Esophagus squamous epithelium (tissue), 5 donors: ENCODE measurements at places on chromosomes 1 and 21.

GRCh38 chr21:36610935-36611334, 88.0 kb upstream of the SIM2 start:
- DNase-seq, result no peak

GRCh38 chr1:248590055-248590454, 7.4 kb downstream of the OR2T10 start:
- no peak for DNase-seq

GRCh38 chr21:38664841-38665240, 140.9 kb upstream of the ETS2 start:
- no peak for DNase-seq

GRCh38 chr1:10399444-10399941, 629 bp downstream of the PGD start:
- DNase-seq, result no peak

DNA sequence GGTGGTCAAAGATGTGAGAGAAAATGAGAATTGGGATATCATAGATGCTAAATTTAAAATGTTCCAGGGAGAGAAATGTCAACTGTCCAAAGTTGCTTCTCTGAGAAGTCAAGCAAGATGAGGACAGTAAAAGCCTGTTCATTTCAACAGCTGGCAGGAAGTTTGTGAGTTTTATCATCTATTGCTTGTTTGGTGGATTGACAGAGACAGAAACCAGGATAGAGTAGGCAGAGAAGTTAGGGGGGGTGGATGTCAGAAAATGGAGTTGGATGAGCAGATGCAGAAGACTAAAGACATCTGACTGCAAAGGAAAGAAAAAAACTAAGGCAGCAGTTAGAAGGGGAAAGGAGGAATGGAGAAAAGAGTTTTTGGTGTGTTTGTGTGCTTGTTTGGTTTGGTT, 78.4 kb downstream of the AK5 start:
- DNase-seq, result no peak

DNA sequence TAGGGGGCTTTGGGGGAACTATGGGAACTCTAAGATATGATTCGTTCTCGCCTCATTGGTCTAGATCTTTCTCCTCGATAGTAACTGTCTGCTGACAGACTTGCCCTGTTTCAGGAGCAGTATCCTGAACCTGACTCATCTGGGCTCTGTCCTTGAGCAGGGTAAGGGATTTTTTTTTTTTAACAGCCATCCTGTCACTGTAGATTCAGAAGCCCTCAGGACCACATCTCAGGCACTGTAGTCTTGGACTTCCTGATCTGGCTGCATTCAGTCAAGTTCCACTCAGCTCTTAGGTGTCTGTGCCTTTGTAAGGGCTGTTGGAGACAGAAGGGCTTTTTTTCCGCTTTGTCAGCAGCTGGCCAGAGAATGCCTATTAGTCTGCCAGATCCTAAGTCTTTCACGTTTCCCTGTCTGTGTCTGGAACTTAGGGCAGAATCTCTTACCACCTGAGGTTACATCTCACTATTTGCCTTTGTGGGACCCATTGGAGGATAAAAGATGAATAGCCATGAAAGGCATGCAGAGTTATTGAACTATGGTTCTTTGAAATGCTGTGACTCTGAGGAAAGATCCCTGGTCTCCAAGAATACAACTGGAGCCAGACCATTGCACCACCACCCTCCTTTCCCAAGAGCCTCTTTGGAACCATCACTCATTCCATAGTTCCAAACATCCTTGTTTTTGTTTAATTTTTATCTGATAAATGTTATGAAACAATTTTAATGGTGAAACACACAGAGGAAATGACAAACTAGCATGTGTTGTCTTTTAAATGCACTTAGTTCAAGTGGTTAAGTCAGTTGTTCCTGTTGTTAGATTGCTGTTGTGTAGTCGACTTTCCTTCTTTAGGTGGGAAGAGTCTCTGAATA, 49.7 kb upstream of the MACF1 start:
- DNase-seq, result no peak

- DNase-seq, result no peak
Measured at GRCh38 chr1:147781056-147781471, 20.7 kb upstream of the GJA5 start.

DNA sequence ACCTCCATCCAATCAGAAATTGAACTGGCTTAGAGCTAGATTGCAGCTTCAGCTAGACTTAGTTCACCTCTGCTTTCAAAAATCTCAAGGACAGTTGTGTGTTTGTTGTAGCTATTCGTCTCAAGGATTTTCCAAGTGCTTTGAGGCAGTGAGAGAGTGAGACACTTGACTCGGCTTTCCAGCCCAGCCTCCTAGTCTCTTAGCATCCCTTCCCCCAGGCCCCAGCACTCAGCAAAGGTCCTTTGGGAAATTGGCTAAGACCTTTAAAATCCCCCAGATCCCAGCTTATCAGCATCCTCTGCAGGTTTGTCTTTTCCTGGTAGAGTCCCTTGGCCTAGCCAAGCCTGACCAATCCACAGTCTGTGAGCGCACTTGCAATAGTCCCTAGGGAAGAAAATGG, 47.9 kb upstream of the PROX1 start:
- DNase-seq, result no peak

DNA sequence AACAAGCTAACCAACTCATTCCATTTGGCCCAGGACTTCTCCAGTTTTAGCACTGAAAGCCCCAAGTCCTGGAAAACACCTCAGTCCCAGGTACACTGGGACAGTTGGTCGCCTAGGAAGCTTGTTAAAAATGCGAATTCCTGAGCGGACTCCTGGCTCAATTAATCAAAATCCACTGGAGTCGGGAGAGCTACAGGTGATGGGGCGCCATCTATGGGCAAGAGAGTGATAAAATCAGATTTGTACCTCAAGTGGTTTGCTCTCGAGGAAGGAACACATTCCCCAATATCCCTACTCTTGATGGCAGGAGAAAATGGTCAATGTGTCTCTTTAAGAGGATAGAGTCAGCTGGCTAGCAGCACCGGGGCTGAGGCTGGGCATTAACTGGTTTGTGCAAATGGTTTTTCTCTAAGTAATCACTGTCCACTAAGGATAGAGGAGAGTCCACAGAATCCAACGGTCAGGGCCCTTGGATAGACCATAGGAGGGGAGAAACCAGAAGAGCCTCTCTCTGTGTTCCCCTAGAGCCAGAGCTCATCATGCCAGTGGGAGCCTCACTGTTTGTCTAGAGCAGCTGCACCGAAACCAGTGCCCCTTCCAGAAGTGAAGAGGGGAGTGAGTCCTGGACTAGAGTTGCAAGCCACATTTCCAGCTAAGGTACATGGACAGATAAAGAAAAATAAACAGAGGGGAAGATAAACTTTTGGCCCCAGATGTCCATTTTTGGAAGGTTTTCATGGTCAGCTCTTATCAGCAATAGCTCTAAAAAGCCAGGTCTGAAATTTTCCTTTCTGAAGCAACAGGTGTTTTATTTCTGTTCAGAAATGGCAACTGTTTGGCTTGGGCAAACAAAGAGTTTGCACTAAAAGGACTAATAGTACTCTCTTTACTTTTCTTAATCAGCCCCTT, 148.5 kb downstream of the TENT5C start:
- no peak for DNase-seq

DNA sequence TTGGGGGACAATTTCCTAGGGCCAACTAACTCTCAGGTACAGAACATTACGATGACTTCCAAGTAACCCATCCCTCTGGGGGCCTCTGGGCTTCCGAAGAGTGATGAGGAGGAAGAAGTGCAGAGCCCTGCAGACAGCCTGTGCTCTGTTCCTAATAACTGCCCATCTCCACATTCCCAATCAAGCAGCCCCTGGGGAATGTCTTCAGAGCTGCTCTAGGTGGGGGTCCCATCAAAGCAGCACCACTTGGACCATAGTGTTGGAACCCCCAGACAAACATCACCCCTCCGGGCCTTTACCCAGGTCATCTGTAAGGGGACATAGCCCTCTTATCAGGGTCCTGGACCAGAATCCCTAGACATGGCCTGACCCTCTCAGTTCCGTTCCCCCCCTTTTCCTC, 357.3 kb downstream of the NPHP4 start:
- DNase-seq, result no peak

DNA sequence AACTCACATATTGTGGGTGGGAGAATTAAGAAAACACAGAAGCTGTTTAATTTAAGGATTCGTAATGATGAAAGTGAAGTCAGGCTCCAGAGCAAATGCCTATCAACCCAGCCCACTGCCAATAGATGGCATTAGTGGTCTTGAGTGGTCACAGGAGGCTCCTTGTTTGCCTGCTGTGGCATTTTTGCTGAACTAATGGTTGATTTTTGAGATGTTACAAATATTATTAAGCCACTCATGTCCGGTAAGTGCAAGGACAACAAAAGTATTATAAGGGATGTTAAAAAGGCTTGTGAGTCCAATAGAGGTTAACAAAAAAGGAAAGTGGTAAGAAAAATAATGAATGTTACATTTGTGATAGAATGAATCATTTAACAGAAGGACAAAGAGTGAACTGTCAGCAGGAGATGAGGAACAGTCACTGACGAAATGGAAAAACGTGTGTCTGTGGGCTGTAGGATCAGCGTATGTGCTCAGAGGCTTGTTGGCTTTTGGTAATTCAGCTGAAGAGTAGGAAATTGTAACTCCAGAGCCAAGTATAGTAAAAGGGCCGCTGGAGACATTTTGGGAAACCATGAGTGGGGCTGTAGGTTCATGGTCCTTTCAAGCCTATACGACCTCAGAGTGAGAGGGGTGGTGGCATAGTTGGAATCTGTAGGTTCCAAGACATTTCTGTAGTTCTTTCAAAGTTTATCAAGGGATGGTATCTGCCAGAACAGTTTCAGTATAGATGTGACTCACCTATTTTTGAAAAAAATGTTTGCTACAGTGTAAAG, 11.2 kb downstream of the SFT2D2 start:
- DNase-seq, result no peak

DNA sequence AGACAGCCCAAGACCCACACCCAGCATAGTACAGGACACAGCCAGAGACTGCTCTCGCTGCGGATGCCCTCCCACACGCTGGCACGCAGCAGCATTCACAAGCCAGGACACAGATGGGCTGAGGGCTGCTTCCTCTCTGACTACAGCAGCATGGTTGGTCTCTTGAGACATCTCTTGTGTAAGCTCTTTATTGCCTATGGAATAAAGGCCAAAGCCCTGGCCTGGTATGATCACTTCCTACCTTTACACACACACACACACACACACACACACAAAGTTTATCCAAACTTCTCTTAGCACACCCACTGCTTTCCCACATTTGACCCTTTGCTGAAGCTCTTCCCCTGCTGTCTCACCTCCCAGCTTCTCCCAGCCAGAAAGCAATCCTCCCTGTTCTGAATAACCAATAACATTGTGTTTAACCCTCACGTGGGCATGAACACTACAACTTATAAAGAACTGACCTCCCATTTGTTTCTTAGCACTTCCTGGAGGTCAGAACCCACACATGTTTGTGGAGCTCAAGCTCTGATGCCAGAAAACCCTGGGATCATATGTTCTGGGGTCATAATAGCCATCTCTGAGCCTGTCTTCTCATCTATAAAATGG, 1.2 kb upstream of the LUZP1 start:
- DNase-seq, result peak; percentile 22

DNA sequence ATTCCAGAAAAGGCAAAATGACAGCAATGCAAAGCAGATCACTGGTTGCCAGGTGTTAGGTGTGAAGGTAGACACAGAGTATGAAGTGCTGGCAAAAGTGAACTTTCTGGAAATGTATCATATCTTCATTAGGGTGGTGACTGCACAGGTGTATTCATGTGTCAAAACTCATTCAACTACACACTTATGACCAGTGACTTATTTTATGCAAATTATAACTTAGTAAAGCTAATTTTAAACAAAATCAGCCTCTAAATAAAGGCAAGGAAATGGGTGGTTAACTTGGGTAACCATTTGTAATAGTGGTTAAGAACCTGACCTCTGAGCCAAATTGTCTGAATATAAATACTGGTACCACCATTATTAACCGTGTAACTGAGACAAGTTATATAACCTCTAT, 7.4 kb downstream of the COP1 start:
- no peak for DNase-seq

DNA sequence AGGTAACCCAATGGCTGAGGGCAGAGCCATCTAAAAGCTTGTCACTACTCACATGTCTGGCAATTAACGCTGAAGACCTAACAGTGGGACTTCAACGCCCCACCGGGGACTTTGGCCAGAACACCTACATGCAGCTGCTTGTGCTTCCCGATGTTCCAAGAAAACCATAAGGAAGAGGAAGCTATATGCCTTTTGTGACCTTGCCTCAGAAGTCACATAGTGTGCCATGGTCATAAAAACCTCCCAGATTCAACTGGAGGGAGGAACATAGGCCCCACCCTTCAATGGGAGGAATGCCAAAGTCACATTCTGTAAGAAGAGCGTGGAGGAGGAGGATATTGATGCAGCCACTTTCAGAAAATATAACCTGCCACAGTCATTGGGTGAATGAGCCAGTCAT, 147.8 kb upstream of the MAGI3 start:
- no peak for DNase-seq

- DNase-seq, result no peak
Measured at GRCh38 chr21:25688275-25689155, 46.2 kb downstream of the ATP5PF start.

DNA sequence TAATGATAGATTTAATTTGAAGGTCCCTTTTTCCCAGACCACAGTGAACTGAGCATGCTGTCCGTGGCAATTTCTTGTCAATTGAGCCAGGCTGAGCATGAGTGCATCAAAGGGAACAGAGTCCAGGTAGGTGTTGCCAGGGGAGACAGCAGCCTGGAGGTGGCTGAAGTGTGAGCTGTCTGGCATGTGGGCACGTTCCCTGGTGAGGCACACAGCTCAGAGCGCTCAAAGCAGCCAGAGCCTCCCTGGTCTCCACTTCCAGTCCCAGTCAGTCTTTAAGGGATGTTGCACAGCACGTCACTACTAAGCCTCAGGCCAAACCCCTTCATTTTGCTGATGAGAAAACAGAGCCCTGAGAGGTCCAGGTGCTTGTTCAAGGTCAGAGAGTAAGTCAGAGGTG, 251.4 kb downstream of the MATN1 start:
- no peak for DNase-seq

DNA sequence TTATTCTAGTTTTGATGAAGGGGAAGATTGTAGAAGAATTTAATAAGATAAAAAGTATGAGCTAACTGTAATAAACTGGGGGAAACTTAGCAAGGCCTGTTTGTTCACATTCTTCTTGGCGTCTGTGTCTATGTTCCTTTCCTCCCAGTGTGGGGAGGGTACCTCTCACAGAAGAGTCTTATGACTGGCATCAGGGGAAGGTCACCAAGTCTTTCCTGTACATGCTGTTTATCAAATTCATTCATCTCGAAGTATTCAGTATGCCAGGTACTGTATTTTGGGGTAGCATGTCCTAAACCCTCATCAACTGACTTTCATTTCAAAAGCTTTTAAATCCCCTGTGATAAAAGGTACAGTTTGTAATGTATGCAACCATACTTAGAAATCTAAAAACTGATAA, 78.4 kb downstream of the HS2ST1 start:
- DNase-seq, result no peak

DNA sequence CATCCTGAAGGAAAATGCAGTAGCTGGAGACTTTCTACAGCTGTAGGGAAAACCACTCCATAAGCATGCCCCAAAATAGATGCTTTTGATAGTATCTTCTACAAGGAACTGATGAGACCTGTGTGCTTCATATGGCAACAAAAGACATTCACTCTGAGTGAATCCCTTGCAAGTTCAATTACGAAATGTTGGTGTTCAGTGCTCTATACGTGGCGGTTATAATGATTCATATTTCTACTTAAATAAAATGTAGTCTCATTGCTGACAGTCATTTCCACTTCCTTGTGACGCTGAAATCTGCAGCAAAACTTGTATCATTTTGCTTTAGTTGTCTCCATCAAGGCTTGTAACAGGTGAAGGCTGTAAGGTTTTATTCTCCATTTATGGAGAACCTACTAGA, 20.6 kb downstream of the TOR1AIP2 start:
- DNase-seq, result no peak
